ENCODE measurements at places on chromosomes 2 and 18. TPM values are rescaled to one million over a fixed set of nuclear protein-coding genes. Genes with fewer than 3 reads are reported as not detected.

- DNase-seq: no peak
Measured at GRCh38 chr2:86015006-86015405, 90.7 kb downstream of the POLR1A start.

GRCh38 chr2:109005686-109006204 lies 16.7 kb upstream of the EDAR start:
- no peak for DNase-seq

- DNase-seq: no peak
Measured at GRCh38 chr2:74566754-74567085, 12.2 kb downstream of the DOK1 start.

- no peak for DNase-seq
Measured at GRCh38 chr18:38313831-38314230, 748.2 kb upstream of the CELF4 start.

DNA sequence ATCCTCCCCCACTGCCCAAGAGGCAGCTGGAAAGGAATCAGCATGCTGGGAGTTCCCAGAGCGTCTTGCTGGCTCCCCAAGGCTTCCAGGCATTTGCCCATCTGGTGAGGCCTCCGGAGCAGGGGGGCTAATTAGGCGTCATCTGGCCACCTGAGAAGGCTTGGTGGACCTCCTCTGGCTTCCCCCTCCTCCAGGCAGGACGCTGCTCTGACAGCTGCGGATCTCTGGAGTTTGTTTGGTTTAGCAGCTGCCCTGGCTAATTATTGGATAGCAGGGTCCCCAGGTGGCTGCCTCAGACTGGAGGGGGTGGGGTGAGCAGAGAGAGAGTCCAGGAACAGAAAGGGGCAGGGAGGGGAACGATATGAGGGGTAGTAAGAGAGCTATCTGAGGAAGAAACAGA lies 425.2 kb upstream of the MEX3C start:
- no peak for DNase-seq

GRCh38 chr18:14930576-14930975 lies 182.6 kb downstream of the ANKRD30B start:
- no peak for DNase-seq

DNA sequence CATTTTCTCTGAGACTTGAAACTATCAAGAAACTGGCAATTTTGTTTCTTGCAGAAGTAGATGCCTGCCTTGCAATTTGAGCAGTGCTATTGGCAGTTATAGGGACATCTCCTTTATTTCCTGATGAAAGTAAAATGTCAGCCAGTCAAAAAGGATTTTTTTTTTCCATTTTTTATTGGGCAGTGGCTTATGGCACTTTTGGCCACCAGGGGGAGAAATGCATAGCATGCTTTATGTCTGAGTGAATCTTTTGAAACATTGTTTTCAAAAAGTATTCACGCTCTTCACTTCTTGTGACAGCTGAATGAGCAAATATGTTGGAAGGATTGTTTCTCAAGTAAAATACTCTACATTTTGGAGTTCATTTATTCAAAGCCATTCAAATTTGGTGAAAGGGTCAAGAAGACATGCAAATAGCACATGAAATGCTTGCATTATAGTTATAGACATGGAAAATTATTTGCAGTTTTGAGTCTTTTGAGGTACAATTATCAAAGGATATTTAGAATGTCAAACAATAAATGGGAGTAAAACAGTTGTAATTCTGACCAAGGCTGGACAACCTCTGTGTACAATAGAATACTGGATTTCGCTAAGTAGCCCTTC lies 491.0 kb downstream of the CDH2 start:
- peak; percentile 50 for DNase-seq

GRCh38 chr2:129862668-129863067 lies 116.8 kb upstream of the RAB6C start:
- DNase-seq: no peak

GRCh38 chr2:118431997-118432396 lies 343.7 kb downstream of the INSIG2 start:
- DNase-seq: no peak

GRCh38 chr2:213234641-213235040 lies 49.6 kb upstream of the SPAG16 start:
- DNase-seq: no peak

- DNase-seq: peak; percentile 24
Measured at GRCh38 chr18:76388891-76389423, 106.1 kb downstream of the ZNF516 start.

DNA sequence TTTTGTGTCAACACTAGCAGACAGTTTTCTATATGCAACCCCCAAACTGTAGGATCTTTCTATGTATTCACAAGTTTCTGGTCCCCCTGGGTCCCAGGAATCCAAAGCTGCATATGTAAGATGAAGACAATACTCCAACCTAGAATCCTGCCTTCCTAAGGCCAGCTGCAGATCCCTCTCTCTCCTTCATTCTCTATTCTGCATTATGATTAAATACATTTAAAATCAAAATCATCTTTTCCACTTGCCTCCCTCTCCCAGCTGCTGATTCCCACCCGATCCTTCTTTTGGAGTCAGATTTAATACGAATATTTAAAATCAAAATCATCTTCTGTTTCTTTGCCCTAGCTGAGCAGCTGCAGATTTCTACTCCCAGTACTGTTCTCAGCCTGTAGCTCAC lies 783.0 kb upstream of the ZEB2 start:
- DNase-seq: no peak

GRCh38 chr2:29916571-29916970 lies 4.8 kb downstream of the ALK start:
- DNase-seq: no peak

DNA sequence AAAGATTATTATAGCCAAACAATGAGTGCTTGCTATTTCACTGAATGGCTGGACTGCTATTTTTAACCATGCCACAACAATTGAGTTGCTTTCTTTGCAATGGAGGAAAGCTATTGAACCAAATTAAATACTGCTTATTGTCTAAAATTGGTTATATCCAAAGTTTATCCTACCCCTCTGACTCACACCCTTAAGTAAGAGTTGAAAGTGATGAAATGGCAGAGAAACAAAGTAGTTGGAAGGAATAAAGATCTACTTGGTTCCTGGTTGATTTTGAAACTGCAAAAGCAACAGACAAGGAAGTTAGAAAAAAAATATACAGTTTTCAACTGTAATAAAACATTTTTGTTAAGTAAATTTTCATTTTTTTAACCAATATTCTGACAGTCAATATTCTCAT lies 47.5 kb downstream of the EML4 start:
- DNase-seq: no peak

DNA sequence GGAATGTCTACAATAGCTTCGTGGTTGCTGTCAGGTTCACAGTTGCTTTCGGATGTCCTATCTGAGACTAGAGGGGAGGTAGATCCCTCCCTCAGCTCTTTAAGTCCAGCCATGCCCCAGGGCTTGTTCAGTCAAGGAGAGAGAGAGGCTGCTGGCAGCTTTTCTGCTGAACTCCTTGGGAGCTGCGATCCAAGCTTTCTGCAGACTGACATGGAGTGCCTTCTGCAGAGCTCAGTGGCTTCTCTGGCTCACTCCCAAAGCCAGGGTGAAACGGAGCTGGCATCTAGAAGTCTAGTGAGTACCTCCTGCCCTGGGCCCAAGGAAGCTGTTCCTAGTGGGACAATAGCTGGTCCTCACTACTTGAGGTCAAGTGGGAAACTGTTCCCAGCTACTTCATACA lies 62.5 kb downstream of the TMEM17 start:
- no peak for DNase-seq

GRCh38 chr2:136917411-136917881 lies 152.1 kb downstream of the THSD7B start:
- DNase-seq: no peak

DNA sequence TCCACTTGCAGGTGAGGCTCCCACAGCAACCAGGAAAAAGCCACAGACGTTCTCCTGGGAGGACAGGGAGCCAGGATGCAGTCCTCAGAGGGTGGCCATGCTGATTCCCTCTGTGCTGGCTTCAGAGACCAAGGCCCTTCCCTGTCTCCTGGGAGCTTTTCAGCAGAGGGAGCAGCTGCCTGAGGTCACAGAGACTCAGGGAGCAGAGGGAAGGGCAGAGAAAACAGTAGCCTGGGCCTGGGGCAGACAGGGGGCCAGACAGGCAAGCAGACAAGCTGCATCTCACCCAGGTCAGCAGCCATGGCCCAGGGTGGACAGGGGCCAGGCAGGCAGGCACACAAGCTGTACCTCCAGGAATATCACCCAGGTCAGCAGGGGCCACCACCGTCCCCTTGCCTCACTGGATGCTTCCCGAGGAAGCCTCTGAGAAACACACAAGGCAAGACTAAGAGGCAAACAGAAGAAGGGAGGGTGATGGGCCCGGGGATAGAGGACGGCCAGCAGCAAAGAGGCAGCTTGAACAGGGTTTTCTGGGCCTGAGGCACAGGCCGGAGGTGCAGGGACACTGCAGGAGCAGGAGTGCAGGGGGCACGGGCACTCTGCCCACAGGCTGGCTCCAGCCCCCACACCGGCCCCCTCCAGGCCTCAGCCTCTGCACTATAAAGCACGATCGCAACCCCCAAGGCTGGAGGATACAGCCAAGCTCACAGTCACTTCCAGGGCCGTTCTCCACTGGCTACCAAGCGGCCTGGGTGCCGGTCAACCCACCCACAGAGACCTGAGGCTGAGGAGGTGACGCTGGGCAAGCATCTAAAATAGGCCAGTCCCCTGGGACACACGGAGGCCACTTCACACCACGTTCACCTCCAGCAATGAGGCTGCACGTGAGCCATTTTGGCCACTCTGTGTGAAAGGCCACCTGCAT lies 6.1 kb downstream of the SLC66A2 start:
- DNase-seq: peak; percentile 20

- DNase-seq: no peak
Measured at GRCh38 chr2:172986040-172986439, 89.6 kb upstream of the MAP3K20 start.

- peak; percentile 45 for DNase-seq
Measured at GRCh38 chr2:54384301-54385203, 71.6 kb upstream of the SPTBN1 start.

GRCh38 chr2:130152816-130153595 lies 8.1 kb upstream of the CCDC74B start:
- no peak for DNase-seq

DNA sequence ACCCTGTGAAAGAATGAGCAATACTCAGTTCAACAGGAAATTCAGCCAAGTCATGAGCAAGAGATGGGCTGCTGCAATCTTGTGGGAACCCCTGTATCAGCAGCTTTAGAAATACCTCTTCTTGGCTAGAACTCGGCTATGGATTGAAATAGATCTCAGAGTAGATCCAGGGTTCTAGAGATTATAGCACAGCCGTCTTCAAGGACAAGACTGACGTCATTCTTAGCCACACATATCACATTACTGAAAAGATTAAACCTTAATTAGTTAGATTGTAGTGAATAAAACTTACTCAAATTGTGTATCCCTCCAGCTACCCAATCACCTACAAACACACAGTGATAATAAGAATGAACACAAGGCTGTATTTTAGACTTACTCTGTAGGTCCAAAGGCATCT lies 776.4 kb downstream of the EPHA4 start:
- no peak for DNase-seq

GRCh38 chr2:218152172-218152571 lies 14.6 kb downstream of the CXCR1 start:
- DNase-seq: no peak

GRCh38 chr18:73724958-73725357 lies 422.7 kb downstream of the FBXO15 start:
- no peak for DNase-seq

GRCh38 chr2:165601065-165601830 lies 131.8 kb downstream of the CSRNP3 start:
- no peak for DNase-seq

- DNase-seq: peak; percentile 53
Measured at GRCh38 chr2:75464348-75464946, 96.3 kb downstream of the EVA1A start.

DNA sequence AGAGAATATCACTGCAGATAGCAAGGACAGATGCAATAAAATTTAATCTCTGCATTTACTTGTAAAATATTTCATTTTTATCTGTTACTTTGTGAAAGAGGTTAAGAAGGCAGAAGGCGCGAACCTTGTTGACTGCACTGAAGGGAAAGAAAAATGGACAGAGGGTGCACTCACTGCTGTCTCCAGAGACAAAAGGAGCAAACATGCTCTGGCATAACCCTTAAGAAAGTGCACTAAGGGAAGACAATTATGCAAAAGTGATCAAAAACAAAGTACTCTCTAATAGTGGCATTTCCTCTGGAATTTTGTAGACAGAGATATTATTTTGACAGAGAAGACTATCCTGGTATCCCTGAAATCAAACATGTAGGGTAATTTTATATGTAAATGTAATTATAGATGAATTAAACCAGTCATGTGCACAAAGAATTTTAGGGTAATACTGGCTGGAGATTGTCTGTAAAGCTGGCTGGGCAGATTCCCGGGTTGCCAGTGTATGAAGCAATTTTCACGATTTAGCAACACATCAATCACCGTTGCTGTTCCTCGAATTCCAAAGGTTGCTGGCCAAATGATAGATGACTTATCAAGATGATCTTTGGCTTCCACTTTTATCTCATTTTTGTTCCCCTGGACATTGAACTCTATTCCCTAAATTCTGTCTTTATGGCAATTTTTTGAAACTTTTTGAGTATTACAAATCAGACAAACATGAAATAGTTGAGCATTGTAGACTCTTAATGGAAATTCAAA lies 1176.9 kb downstream of the SUCLG1 start:
- DNase-seq: no peak

- DNase-seq: no peak
Measured at GRCh38 chr2:219278655-219279150, 463 bp upstream of the DNAJB2 start.

DNA sequence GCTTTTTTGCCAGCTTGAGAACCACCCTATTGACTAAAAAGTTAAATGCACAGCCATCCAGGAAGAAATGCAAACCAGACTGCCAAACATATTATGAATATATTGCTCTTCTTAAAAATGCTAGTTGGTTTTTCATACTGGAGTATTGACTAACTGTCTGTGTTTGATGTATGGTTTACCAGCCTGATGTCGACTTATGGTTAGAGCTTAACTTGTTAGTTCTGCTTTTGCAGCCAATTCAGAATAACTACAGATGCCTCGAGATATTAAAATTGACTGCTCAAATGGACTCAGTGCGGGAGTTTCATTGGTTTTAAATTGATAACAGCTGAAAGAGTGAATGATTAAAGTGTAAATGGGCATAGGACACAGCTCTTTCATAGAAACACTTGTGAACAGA lies 369.8 kb downstream of the ARHGAP15 start:
- DNase-seq: no peak

DNA sequence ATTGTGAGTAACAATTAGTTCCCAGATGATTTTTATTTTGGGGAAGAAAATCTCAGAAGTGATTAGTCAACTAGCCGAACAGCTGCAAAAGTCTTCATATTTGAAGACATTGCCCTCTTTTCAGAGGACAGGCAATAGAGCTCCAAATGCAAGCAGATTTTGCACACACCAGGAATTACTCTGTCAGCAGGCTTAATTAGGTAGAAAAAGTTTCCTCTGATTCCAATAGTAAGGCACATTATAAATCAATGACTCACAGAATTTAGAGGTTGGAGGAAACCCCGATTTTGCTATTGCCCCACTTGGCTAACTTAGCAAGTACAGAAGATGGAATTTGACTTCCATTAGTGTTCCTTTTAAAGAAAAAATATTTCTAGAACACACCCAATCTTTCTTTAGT lies 30.7 kb upstream of the SCN1A start:
- DNase-seq: no peak

HOXD3 gene
- 2.7 TPM for polyA plus RNA-seq

ATL2 gene
- polyA plus RNA-seq: 8.9 TPM

RND3 gene
- polyA plus RNA-seq: 30.4 TPM

COL4A3 gene
- polyA plus RNA-seq: 1.2 TPM

TMEM247 gene
- polyA plus RNA-seq: not detected

RAPGEF4 gene
- polyA plus RNA-seq: 3.6 TPM

ANKRD53 gene
- 0.88 TPM for polyA plus RNA-seq

POTEC gene
- polyA plus RNA-seq: not detected

CYRIA gene
- 4.4 TPM for polyA plus RNA-seq

TPO gene
- polyA plus RNA-seq: 0.61 TPM

UGT1A5 gene
- polyA plus RNA-seq: not detected

RPL37A gene
- polyA plus RNA-seq: 5,853 TPM

SCN7A gene
- polyA plus RNA-seq: 0.76 TPM

TRABD2A gene
- polyA plus RNA-seq: 0.48 TPM
